Right ventricle myocardium superior (tissue), 1 donor: ENCODE measurements at places on chromosomes 7 and 10. TPM values are rescaled to one million over a fixed set of nuclear protein-coding genes. Genes with fewer than 3 reads are reported as not detected.

The FAM221A gene
- 2.3 TPM for total RNA-seq

The UCMA gene
- total RNA-seq = not detected

The WAPL gene
- 19.7 TPM for total RNA-seq

The PON1 gene
- total RNA-seq = not detected

The WEE2 gene
- not detected for total RNA-seq
